ENCODE measurements at places on chromosomes 13 and 19.

GRCh38 chr13:106942563-106942962 lies 374.6 kb upstream of the ARGLU1 start:
- no peak for DNase-seq

DNA sequence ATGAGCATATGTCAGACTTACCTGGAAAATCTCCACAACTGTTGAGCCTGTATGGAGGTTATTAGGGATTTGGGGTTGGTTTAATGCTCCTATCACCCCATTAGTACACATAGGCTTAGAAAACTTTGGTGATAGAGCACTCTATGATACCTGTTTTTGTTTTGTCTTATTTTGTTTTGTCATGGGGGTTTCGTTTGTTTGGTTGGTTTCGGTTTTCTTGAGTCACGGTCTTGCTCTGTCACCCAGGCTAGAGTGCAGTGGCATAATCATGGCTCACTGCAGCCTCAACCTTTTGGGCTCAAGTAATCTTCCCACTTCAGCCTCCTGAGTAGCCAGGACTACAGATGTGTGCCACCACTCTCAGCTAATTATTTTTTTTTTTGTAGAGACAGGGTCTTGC lies 70.0 kb downstream of the MZT1 start:
- DNase-seq: no peak

DNA sequence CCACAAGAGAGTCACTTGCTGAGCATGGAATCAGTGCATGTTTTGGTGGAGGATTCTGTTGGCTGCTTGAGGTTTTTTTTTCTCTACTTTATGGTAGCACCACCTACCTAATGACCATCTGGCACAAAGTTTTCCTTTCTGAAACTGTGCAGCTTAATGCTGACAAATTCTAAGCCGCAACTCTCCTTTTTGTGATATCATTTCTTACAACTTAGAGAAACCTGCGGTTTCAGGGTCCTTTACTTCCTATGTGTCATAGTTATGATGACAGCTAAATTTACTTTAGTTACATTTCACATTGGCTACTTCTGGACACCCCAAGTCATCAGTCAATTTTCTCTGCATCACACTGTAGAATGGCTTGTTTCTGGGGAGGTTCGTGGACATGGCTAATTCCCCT lies 115.4 kb upstream of the TMTC4 start:
- no peak for DNase-seq

GRCh38 chr13:109548374-109548773 lies 238.0 kb downstream of the IRS2 start:
- no peak for DNase-seq

DNA sequence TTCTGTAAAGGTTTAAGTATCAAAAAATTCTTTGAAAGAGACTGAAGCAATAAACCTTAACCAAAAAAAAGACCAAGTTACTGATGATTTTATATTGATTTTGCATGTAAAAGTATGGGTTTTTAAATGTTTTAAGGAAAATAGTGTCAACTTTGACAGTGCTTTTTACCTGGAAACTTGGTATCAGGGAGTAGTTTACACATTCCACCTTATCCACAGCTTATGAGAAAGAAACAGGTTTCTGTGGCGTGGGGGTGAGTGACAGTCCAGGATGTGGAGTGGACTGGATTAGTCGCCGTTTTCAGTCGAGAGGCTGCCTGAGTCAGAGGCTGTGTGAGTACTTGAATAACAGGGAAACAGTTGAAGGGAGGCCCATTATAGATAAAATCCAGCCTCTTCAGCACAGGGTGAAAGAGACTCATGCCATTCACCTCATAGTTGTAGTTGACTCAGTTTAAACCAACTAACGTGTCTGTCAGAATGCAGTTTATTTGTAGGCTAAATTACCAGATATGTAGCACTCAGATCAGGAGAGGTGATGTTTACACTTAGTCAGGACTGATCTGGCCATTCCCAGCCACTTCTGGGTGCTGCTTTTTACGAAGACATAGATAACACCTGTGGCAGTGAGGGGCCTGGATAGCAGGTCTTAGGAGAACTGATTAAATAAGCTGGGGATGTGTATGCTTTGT lies 595 bp upstream of the GPR183 start:
- DNase-seq: no peak

- no peak for DNase-seq
Measured at GRCh38 chr19:3855320-3855719, 13.5 kb downstream of the ZFR2 start.

Data from Kasumi-1 (cell line).